WTC11 (cell line): ENCODE measurements at places on chromosomes 13 and 19. TPM values are rescaled to one million over a fixed set of nuclear protein-coding genes. Genes with fewer than 3 reads are reported as not detected.

TNNI3 gene
- total RNA-seq = 15.0 to 36.7 TPM (median 34.0 TPM) in 3 replicates

TSKS gene
- 0.30 to 0.55 TPM (median 0.48 TPM) in 3 replicates for total RNA-seq

DLEU7 gene
- total RNA-seq = 3.0 to 3.6 TPM (median 3.1 TPM) in 3 replicates

SCEL gene
- 0.11 TPM in 1 of 3 replicates, not detected in the others for total RNA-seq

SLC1A6 gene
- total RNA-seq = 12.0 to 16.1 TPM (median 14.1 TPM) in 3 replicates

C3 gene
- total RNA-seq = 7.0 to 9.3 TPM (median 8.9 TPM) in 3 replicates

CEACAM19 gene
- total RNA-seq = 1.9 to 2.9 TPM (median 2.3 TPM) in 3 replicates

TNNT1 gene
- 50.6 to 127 TPM (median 108 TPM) in 3 replicates for total RNA-seq

ZSCAN5B gene
- not detected in 3 replicates for total RNA-seq

CEACAM4 gene
- total RNA-seq = not detected in 3 replicates

MPND gene
- 28.3 to 37.7 TPM (median 37.4 TPM) in 3 replicates for total RNA-seq

GDF15 gene
- 18.3 to 27.3 TPM (median 19.1 TPM) in 3 replicates for total RNA-seq

NEK3 gene
- 27.8 to 33.3 TPM (median 30.0 TPM) in 3 replicates for total RNA-seq

FPR3 gene
- not detected in 3 replicates for total RNA-seq

ZNF776 gene
- 14.3 to 16.9 TPM (median 16.4 TPM) in 3 replicates for total RNA-seq
